ENCODE measurements at places on chromosomes 4 and X. TPM values are rescaled to one million over a fixed set of nuclear protein-coding genes. Genes with fewer than 3 reads are reported as not detected.
A peak's percentile ranks its signal among the peaks of the same experiment; 100 is the strongest.

DNA sequence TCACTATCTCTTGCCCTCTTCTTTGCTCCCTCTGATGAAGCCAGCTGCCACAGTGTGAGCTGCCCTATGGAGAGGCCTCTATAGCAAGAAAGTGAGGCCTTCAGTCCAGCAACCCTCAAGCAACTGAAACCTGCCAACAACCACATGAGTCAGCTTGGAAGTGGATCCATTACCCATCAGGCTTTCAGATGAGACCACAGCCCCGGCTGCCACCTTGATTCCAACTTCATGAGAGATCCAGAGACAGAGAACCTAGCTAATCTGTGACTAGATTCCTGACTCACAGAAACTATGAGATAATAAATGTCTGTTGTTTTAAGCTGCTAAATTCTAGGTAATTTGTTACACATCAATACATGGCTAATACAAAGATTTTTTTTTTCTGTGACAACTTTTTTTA lies 20.4 kb upstream of the WAS start:
- H3K27me3 ChIP-seq: no peaks in the 10 kb centered on the region
- no peaks in the 10 kb centered on the region for H3K36me3 ChIP-seq
- no peak overlapping the region for H3K27ac ChIP-seq
- DNase-seq: no peak
- H3K4me3 ChIP-seq: no peak overlapping the region
- H3K4me1 ChIP-seq: peaks cover 6% of the 10 kb centered on the region

- no peak for DNase-seq
- peak overlapping the region; percentile 96 for H3K27ac ChIP-seq
- peaks cover 8% of the 10 kb centered on the region for H3K27me3 ChIP-seq
- H3K4me1 ChIP-seq: peaks cover 27% of the 10 kb centered on the region
Measured at GRCh38 chr4:151097759-151098158, 1.7 kb upstream of the RPS3A start.

DNA sequence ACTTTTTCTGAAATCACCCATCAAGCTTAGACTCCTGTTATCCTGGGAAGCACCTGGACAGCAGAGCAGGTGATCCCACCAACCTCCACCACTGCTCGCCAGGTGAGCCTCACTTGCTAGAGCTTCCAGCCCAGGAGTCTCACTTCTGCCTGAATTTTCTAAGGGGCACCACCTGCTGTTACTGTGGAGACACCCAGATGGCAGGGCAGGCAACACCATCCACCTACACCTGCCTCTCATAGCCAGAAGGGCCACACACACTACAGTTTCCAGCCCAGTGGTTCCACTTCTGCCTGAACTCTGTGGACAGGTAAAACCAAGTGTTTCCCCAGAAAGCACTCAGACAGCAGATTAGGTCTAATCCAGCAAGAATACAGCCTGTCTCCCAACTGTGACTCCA lies 262.0 kb downstream of the ARAP2 start:
- H3K4me1 ChIP-seq: no peaks in the 10 kb centered on the region
- DNase-seq: no peak
- H3K4me3 ChIP-seq: no peak overlapping the region
- no peak overlapping the region for H3K27ac ChIP-seq

DNA sequence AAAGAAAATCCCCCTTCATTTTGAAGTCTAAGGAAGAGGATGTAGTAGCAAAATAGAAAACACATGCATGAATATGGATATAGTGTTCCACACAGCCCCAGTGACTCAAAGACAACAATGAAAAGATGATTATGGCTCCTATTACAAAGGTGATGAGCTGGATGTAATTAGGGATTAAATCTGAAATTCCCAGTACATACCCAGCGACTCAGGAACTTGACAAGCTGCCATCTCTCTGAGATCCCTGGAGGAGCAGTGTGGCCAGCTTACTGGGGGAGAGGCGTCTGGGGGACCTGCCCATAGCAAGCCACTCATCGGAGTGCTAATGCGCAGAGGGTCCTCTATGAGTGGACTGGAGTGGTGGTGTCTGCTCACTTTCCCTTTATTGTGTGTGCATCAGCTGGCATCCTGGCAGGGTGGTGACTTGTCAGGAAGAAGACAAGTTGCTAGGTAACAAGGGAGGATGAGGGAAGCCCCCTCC lies 42.7 kb upstream of the MGST2 start:
- no peaks in the 10 kb centered on the region for H3K4me1 ChIP-seq
- no peak overlapping the region for H3K4me3 ChIP-seq
- peaks cover 24% of the 10 kb centered on the region for H3K27me3 ChIP-seq
- H3K36me3 ChIP-seq: peaks cover 2% of the 10 kb centered on the region
- H3K27ac ChIP-seq: no peak overlapping the region

- no peaks in the 10 kb centered on the region for H3K27me3 ChIP-seq
- peak overlapping the region; percentile 93 for H3K27ac ChIP-seq
- DNase-seq: no peak
- no peaks in the 10 kb centered on the region for H3K36me3 ChIP-seq
- peaks cover 39% of the 10 kb centered on the region for H3K4me1 ChIP-seq
- H3K4me3 ChIP-seq: peak overlapping the region; percentile 3
Measured at GRCh38 chrX:72121383-72121782, 10.3 kb downstream of the RTL5 start.

- H3K4me3 ChIP-seq: no peak overlapping the region
- DNase-seq: no peak
- no peaks in the 10 kb centered on the region for H3K36me3 ChIP-seq
- H3K27ac ChIP-seq: no peak overlapping the region
Measured at GRCh38 chr4:99417125-99417524, 18.0 kb downstream of the ADH7 start.

DNA sequence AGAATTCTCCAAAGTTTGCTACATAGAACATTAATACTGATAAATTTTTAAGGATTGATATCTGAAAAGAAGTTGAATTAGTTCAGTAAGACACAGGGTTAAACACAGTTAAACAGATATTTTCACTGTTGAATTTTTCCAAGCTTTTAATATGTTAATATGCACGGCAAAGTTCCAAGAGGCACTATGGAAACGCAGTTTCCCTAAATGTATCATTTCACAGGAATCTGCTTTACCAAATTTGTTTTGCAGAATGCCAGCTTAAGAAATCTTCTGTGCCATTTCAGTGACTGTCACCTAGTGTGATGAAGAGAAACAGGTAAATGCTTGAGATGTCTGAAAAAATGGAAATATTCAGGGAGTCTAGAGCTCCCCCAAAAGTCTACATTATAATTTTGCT lies 395.9 kb upstream of the GRIA3 start:
- no peak for DNase-seq
- no peak overlapping the region for H3K27ac ChIP-seq
- no peaks in the 10 kb centered on the region for H3K27me3 ChIP-seq
- H3K4me1 ChIP-seq: no peaks in the 10 kb centered on the region
- no peaks in the 10 kb centered on the region for H3K36me3 ChIP-seq

DNA sequence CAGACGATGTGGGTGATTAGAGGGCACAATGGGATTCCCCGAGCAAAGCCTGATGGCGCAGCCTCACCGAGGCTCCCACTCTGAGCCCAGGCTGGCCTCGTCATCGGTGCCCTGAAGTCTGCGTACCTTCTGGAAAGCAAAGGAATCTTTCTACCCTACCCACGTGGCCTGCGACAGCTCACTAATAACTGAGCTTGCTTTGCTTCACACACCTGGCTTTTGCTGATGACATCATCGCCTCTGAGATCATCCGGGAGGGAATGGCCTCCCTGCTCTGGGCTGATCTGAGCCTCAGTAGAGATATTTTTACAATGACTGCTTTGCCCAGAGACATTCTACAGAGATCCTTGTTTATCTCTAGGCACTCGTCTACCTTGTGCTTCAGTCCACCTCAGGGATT lies 45.4 kb upstream of the PDLIM3 start:
- no peak for DNase-seq
- no peak overlapping the region for H3K4me3 ChIP-seq
- peaks cover 73% of the 10 kb centered on the region for H3K27me3 ChIP-seq
- H3K27ac ChIP-seq: no peak overlapping the region
- H3K4me1 ChIP-seq: no peaks in the 10 kb centered on the region

GRCh38 chr4:147463065-147463464 lies 17.8 kb upstream of the EDNRA start:
- no peaks in the 10 kb centered on the region for H3K36me3 ChIP-seq
- H3K4me1 ChIP-seq: no peaks in the 10 kb centered on the region
- no peak overlapping the region for H3K27ac ChIP-seq
- no peak overlapping the region for H3K4me3 ChIP-seq
- H3K27me3 ChIP-seq: no peaks in the 10 kb centered on the region

TEC gene
- total RNA-seq: 2.3 TPM

IL15 gene
- total RNA-seq: 3.2 TPM

NAP1L3 gene
- 5.0 TPM for total RNA-seq

AMTN gene
- total RNA-seq: not detected

CPLX1 gene
- 3.1 TPM for total RNA-seq

MAP7D2 gene
- not detected for total RNA-seq

SLC38A5 gene
- 25.2 TPM for total RNA-seq
